Stimulated activated CD4-positive, alpha-beta T cell treated with anti-CD3 and anti-CD28 coated beads, Interleukin-2, amount 100 ng/mL, for 24 hours (primary cell): ENCODE measurements at places on chromosomes 7 and 10.

DNA sequence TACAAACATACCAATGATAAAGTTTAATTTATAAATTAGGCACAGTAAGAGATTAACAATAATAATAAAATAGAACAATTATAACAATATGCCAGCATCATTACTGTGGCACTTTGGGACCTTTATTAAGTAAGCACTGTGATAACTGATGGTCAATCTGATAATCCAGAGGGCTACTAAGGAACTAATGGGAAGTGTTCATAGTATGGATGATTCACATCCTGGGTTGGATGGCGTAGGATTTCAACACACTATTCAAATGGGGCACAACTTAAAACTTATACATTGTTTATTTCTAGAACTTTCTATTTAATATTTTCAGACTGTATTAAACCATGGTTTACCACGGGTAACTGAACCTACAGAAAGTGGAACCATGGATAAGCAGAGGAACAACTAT is 90.8 kb downstream of the KIF20B start:
- DNase-seq = no peak

GRCh38 chr10:31426401-31426800 is 107.4 kb downstream of the ZEB1 start:
- DNase-seq = no peak

GRCh38 chr7:141646826-141647480 is 55.0 kb downstream of the DENND11 start:
- DNase-seq = no peak

DNA sequence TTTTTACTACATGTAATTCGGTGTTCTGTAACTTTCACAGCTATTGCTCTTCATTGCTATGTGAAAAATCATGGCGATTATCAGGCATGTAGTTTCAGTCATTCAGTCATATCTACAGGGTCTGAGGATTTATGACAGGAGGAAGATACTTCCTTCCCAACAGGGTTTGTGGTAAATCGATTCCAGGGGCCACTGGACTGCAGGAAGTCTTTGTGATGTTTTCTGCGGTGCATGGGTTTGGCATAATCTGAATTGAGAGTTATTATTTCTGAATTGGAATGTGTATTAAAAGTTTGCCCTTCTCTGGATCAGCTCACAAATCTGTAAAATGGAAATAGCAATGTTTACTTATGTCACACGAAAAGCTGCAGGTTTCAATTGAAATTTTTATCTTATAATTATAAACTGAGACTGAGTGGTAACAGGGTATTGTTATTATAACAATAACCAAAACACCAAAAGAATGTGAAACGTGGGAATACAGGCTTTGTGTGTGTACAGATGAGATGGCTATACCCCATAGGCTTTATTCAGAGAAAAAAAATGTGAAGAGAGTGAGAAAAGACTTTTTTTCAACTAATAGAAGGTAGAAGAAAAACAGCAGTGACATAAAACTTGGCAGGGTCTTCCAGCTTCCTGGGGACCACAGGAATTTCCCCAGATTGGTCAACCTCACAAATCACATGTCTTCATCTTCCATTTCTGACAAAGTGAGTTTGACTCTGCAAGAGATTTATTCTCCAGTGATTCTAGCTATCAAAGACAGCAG is 307.7 kb upstream of the NFE2L3 start:
- no peak for DNase-seq

GRCh38 chr7:107690611-107691010 is 30.0 kb downstream of the SLC26A4 start:
- DNase-seq = no peak

GRCh38 chr10:60069311-60069710 is 163.0 kb upstream of the CCDC6 start:
- DNase-seq = no peak

DNA sequence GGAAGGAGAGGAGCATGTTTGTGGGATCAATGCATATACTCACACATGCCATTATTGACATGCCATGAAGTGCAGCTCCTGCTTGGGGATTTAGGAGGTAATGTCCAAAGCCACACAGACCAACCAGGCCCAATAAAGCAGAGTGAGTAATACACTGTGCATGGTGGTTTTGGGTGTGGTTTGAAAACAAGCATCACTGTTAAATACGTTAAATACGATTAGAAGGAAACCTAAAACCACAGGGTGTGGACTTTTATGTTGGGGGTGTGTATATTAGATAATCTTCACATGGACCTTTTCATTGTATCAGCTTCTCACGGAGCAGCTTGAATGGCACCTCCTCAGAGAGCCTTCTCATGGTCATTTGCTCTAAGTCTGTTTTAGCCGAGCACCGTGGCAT is 10.4 kb upstream of the EIF3A start:
- DNase-seq = no peak

- DNase-seq = peak; percentile 58
Observed at GRCh38 chr7:151520419-151521261, 945 bp upstream of the RHEB start.

- DNase-seq = no peak
Observed at GRCh38 chr7:51311166-51311565, 5.4 kb downstream of the COBL start.

- no peak for DNase-seq
Observed at GRCh38 chr10:75209086-75209920, 1.3 kb upstream of the VDAC2 start.

DNA sequence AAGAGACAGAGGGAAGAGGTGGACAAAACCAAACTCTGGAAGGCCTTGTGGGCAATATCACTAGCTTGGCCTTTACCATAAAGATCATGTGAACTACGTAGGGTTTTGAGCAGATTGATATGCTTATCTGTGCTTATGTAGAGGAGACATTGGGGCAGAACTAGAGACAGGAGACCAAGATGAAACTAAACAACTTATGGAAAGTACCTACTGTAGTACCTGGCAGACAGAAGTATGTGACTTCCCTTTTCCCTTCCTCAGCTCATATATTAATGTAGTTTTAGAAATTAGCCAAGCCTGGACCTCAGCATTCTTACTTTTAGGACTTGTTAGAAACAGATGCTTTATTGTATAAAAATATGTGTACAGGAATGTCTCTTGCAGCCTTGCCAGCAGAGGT is 14.0 kb upstream of the IL6 start:
- no peak for DNase-seq

GRCh38 chr10:24313283-24313682 is 104.3 kb downstream of the KIAA1217 start:
- DNase-seq = no peak

DNA sequence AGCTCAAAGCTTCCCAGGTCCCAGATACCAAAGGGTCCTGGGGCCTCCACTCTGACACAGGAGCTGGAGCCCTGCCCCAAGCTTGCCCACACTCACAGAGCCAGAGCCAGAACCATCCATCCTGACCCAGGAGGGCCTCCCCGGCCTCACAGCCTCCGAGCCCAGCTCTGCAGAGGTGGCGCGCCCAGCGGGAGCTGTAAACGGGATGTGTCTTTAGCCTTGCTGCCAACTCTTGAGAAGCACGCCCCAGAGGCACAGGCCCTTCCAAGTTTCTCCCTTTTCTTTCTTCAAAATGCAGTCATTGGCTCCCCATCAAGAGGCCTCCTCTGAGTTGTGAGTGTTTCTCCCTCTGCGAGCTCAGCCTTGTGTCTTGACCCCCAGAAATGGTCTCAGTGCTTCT is 75.0 kb downstream of the PDGFA start:
- DNase-seq = no peak

DNA sequence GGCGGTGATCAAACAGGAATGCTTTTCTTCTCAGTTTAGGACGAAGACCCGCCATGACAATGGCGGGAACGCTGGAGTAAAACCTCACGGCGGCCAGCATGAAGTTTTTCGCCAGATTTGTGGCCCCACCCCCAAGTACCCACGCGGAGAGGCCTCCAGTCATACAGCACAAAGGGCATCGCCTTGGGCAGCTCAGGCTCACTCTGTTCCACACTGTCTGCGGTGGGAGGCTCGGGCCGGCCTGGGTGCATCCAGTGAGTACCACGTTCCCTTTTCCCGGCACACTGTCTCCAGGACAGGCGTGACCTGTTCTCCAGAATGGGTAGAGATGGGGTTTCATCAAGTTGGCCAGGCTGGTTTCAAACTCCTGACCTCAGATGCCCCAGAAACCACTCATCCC is 27.3 kb downstream of the ASB13 start:
- no peak for DNase-seq

DNA sequence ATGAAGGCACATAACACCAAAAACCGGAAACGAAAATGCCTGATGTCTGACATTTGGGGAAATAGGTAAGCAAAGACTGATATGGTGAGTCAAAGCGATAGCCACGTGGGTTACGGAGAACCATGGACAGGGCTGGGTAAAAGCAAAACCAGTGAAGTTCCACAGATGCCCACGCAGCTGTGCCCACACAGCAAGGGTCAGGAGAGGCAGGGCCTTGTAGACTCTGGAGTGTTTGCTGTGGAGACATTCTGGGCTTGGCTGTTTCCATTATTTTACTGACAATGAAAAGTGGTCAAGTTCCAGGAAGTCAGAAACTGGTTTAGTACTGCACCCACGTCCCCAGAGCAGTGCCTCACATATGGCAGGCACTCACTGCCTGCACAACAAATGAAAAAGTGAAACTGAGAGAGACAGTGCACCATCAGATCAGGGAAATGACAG is 148.7 kb downstream of the ZMYND11 start:
- DNase-seq = peak; percentile 56

- no peak for DNase-seq
Observed at GRCh38 chr10:25327273-25327672, 152.5 kb downstream of the GPR158 start.
